ENCODE measurements at places on chromosomes 13 and 19.
A peak's percentile ranks its signal among the peaks of the same experiment; 100 is the strongest.

GRCh38 chr19:10085641-10086590 lies at the start of gene SHFL:
Gene SHFL (plus strand): TSS chr19:10086317. CDS start chr19:10086428, 111 bp downstream.
- DNase-seq, result peak; percentile 63

DNA sequence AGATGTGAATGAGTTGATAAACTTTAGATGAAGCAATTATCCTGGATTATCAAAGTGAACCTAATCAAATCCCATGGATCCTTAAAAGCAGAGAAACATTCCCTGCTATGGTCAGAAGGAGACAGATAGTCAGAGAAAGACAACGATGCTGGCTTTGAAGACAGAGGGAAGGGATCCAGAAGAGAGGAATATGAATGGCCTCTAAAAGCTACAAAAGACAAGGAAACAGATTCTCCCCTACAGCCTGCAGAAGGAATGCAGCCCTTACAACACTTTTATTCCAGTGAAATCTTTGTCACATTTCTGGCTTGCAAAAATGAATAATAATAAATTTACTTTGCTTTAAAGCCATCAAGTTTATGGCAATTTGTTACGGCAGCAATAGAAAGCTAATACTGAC lies 1164.2 kb downstream of the PCDH17 start:
- DNase-seq, result no peak

GRCh38 chr13:102361113-102361512 lies 40.7 kb downstream of the FGF14 start:
- DNase-seq, result no peak

DNA sequence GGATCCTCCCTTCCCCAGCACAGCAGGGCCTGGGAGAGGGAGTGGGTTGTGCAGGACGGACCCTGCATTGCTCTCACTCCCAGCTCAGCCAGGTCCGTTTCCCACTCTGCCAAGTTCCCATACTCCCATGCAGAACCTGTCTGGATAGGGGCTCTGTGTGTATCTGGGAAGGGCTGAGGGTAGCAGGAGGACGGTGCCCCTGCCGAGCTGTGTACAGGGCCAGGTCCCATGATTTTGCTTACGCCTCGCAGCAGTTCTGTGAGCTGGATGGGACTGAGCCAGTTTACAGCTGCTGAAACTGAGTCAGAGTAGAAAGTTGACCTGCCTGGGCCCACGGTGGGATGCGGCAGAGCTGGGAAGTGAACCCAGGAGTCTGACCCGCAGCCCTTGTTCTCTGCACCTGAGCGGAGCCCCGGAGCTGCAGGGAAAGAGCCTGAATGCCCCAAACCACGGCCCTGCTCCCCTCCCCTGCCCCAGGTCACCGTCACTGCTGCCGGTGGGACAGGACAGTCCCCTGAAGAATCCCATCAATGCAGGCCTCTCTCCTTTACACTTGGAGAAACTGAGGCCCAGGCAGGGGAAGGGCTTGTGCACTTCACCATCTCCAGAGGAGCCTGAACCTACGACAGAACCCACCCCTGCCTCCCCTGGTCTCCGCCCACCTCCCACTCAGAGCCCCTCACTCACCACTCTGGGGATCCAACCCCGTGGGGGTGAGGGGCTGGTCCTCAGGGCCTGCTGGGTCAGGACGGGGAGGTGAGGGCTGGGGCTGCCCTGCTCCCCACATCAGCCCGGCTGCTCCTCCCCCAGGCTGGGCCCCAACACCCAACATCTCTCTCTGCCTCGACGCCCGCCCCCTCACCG lies 3.5 kb downstream of the LILRB5 start:
- no peak for DNase-seq

DNA sequence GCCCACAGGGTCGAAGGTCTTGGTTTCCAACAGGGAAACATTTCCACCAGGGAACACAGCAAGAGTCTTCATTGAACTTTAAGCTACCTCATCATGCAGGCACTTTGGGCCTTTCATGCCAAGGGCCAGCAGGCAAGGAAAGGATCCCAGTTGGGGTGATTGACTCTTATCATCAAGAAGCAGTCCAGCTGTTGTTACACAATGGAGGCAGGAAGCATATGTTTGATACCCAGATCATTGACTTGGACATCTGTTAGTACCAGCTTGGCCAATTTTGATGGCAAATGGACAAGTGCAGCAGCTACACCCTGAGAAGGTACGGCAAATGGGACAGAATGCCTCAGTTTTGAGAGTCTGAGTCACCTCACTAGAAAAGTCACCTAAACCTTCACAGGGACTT lies 10.9 kb upstream of the RCBTB1 start:
- DNase-seq, result no peak

- DNase-seq, result peak; percentile 30
These were observed 249.0 kb downstream of the DLEU7 start for GRCh38 chr13:50594276-50595051.

- no peak for DNase-seq
These were observed 7.2 kb downstream of the DAPK3 start for GRCh38 chr19:3963458-3964255.

GRCh38 chr13:110396913-110397381 lies 89.9 kb downstream of the COL4A2 start:
- no peak for DNase-seq

- DNase-seq, result peak; percentile 73
These were observed 75.1 kb downstream of the GNG7 start for GRCh38 chr19:2627319-2627829.

- no peak for DNase-seq
These were observed 30.9 kb downstream of the ZFR2 start for GRCh38 chr19:3837922-3838321.

- no peak for DNase-seq
These were observed 9.5 kb upstream of the CYP2B6 start for GRCh38 chr19:40981591-40981990.

GRCh38 chr13:49308097-49308875 lies 60.6 kb downstream of the CDADC1 start:
- DNase-seq, result no peak

DNA sequence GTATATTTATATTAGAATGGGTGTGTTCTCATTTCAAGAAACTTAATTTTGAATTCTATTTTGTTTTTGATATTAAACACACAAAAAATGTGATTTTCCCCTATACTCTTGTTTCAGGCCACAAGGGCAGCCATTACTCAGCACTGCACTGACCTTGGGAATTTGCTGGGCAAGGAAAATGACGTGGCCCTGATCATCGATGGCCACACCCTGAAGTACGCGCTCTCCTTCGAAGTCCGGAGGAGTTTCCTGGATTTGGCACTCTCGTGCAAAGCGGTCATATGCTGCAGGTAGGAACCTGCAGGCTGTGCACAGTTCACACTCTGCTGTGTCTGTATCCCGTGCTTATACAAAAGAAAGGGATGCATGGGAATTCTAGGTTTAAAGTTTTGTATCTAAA lies 327.3 kb downstream of the ATP8A2 start:
- DNase-seq, result no peak

DNA sequence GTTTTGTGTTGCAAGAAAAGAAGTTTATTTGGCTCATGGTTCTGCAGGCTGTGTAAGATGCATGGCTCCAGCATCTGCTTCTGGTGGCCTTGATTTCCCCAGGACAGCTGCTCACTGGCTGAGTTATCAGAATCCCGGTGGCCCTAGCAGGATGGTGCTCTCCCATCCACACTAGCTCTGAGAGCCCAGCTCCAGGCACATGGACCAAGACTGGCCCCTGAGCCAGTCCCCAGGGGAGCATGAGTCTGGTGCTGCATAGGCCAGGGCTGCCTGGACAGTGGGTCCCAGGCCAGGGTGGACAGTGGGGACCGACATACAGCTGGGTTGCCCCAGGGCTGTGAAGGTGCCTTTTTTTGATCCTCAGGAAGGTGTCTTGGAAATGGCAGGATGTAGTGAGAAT lies 10.4 kb downstream of the ADGRE2 start:
- DNase-seq, result no peak

DNA sequence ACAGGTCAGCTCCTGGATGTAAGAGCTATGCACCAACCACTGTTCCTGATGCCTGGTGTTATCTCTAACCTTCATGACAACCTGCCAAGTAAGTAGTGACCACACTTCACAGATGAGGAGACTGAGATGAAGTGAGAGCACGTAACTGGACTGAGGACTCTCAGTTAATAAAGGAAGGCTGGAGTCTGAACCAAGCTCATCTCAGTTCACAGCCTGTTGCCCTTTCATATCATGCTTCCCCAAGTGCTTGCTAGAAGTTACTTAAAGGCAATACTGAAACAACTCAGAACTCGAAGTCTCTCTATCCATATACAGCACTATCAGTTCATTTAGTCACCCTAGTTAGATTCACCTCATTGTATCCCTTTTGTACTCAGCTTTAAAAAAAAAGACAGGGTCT lies 119.7 kb downstream of the ABCC4 start:
- DNase-seq, result no peak

- DNase-seq, result no peak
These were observed 151.7 kb downstream of the DLEU7 start for GRCh38 chr13:50691681-50692263.

GRCh38 chr13:98686270-98686669 lies 66.2 kb downstream of the SLC15A1 start:
- no peak for DNase-seq

GRCh38 chr19:1474765-1475351 lies 4.2 kb downstream of the C19orf25 start:
- DNase-seq, result no peak

DNA sequence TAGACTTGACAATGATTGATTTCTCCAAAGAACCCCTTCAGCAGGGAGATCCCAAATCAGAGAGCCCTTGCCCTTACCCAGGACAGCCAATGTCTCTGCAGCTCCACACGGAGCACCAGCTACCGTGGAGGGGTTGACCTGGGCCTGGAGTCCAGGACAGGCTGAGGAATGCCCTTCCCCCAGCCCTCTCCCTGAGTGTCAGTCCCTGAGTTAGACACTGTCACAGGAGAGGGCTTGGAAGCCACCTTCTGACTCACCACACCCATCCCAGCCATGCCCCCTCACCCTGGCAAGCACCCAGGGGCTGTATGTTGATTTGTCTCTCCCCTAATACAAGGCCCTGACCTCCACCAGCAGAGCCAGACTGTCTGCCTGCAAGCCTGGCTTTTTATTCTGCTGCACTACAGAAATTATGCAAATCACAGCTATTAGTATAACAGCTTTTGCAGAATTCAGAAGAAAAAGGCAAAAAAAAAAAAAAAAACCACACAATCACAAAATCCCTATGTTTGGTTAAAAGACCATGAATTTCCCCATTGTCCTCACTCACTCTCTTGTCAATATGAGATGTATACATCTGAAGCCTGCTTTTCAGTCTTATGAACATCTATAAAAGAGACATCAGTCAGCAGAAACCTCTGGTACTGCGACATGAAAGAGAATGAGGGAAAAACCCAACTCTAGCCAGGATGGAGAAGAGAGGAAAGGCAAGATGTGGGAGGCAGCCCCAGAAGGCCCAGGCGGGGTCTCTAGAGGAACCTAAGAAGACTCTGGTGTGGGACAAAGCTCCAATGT lies 240.7 kb downstream of the UQCRFS1 start:
- DNase-seq, result no peak

DNA sequence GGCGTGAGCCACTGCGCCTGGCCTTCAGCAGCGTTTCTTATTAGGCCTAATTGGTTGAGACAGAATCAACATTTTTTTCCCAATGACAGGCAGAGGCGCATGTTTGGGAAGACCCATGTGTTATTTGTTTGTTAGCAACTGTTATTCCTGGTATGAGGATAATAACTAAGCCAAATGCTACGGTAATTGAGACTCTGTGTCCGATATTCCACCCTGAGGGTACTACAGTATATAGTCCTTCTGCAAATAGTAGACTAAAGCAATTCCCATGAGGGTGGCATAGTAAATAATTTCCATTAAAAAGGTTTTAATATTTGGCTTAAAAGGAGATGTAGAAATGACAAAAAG lies 18.4 kb upstream of the CCL25 start:
- no peak for DNase-seq

- no peak for DNase-seq
These were observed at the start of gene IGLON5 for GRCh38 chr19:51311351-51312257. Gene IGLON5 (plus strand): TSS chr19:51311644. CDS start chr19:51311848, 204 bp downstream.

DNA sequence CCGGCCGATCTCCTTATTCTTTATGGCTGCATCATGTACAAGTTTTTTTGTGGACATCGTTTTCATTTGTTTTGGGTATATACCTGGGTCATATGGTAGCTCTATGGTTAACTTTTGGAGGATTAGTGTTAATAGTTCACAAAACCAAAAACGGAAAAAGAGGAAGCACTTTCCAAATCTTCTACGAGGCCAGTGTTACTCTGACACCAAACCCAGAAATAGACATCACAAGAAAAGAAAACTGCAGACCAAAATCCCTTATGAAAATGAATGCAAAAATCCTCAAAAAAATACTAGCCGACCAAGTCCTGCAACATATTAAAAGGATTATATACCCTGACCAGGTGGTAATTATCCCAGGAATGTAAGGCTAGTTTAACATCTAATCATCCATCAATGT lies 29.8 kb downstream of the ADGRE2 start:
- peak; percentile 76 for DNase-seq

GRCh38 chr19:35171730-35172129 lies 17.2 kb downstream of the FXYD5 start:
- DNase-seq, result peak; percentile 35

DNA sequence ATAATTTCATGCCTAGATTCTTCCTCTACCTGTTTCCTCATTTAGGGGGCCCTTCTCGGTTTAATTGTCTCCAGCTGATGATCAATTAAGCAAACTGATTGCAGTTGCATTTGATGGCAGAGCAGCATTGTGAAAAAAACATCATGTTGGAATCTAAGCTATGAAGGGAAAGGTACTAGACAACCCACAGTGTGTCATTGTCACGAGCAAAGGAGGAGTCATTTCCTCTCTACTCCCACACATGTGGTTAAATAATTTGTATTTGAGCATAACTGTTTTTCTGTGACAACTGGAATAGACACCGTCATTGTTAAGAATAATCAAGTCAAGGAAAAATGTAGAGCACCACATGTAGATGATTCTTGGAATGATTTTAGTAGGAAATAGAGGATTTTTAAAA lies 240.3 kb downstream of the DCT start:
- DNase-seq, result no peak

DNA sequence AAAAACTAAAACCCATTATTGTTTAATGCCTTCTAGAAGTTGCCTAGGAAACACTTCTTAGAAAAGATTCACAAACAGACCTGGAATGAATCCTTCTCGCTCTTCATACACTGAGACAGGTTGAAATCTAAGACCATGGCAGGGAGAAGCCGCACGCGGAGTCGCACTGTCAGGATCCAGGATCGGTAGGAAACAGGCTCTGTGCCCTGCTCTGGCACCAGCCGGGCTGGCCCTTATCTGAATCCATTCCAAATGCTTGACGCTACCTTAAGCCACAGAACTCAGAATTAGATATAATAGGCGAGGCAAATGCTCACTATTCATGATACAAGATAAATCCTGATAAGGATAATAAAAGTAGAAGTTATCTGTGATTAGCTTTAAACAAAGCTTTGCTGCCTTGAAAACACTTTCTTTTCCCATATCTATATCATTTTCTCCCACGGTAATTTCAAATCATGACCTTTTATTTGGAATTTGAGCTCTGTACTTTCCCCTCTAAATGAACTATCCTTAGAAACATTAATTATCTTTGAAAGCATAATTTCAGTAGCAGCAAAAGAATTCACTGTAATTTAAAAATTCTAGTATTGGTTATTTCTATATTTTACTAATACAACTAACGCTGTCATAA lies 385.6 kb downstream of the IRS2 start:
- DNase-seq, result no peak

GRCh38 chr19:55223291-55224037 lies 5.1 kb downstream of the TMEM86B start:
- DNase-seq, result no peak

Measured in MV-4-11 (cell line).